ENCODE measurements at places on chromosomes 16 and 17.

DNA sequence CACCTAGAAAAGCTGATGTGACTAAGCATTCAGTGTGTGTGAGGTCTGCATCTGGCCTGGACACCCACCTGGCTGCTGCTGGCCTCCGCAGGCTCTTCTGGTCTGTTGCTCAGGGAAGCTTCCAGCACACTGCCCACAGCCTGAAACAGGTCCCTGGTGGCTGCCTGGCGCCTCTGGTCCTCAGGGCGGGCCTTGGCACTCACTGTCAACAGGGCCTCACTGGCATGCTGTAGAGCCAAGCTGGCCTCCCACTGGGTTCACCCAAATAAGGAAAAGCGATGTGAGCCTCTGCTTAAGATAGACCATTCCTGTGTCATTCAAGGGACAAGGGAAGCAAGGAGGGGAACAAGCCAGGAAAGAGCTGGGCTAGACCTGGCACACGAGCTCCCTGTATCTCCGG lies 70.6 kb upstream of the BCO1 start:
- DNase-seq = no peak

DNA sequence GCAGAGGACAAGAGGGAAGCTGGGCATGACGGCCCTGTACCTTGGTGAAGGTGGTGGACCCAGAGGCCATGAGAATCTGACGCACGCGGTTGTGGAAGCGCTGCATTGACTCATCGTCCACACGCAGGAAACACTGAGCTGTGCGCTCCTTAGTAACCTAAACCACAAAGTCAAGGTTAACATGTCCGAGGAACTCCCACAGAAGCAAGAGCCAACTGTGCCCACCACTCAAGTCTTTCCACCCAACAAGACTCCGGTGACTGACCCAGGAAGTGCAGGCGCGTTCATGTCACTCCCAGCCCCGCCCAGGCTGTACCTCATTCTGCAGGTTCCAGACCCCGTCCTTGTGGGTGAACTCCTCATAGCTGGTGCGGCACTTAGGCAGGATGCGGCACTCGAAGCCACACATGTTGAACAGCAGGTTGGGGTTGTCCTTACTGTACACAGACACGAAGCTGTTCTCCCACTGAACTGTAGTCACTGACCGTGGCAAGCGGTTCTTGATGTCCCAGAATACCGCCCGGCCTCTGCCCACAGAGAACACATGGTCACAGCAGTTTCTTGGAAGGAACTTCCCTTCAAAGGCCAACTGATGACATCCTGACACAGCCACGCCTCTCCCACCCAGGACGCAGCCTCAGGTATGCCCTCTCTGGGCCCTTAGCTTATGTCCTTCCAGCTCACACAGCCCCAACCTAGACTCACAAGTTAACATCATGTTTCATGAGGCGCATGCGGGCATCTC lies 11.5 kb downstream of the PRPF8 start:
- no peak for DNase-seq

- DNase-seq = no peak
These were observed 11.2 kb upstream of the RFWD3 start for GRCh38 chr16:74677868-74678267.

GRCh38 chr16:50210266-50211038 lies 55.9 kb upstream of the ADCY7 start:
- peak; percentile 19 for DNase-seq

- no peak for DNase-seq
These were observed 56.9 kb upstream of the BRD7 start for GRCh38 chr16:50425648-50426047.

DNA sequence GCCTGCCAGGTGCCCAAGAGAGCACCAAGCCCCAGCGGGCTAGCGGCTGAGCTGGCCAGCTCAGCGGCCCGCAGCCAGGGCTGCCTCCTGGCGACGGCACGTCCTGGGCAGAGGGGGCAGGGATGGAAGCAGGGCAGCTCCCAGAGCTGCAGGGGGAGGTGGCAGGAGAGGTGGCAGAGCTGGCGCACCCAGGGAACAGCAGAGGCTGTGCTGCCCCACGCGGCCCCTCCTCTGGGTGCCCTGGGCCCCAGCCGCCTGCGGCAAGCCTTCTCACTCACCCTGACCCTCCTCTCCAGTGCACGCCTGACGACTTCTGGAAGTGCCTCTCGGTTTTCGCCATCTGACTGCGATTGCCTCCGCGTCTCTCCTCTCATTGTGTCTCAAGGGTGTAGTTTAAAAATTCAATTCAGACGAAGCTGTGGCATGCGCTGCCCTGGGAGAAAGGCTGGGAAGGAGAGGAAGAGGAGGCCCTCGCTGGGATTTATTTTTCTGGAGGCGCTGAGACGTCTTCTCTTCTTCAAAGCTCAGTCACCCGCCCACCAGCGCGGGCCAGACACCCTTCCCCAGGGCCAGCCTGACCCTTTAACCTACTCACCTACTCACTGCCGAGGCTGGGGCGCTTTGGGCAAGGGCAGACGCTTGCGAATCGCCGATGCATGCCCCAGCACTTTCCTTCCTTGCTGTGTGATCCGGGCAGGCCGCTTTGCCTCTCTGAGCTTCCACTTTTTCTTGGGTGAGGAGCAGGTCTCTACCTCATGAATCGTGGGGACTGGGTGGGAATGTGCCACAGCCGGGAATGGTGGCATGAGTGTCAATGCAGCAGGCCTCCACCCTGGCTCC lies 24.9 kb downstream of the GSE1 start:
- no peak for DNase-seq

- no peak for DNase-seq
These were observed 2.5 kb upstream of the CAMKK1 start for GRCh38 chr17:3895354-3895753.

GRCh38 chr16:57256601-57257395 lies 11.7 kb downstream of the ARL2BP start:
- DNase-seq = no peak

DNA sequence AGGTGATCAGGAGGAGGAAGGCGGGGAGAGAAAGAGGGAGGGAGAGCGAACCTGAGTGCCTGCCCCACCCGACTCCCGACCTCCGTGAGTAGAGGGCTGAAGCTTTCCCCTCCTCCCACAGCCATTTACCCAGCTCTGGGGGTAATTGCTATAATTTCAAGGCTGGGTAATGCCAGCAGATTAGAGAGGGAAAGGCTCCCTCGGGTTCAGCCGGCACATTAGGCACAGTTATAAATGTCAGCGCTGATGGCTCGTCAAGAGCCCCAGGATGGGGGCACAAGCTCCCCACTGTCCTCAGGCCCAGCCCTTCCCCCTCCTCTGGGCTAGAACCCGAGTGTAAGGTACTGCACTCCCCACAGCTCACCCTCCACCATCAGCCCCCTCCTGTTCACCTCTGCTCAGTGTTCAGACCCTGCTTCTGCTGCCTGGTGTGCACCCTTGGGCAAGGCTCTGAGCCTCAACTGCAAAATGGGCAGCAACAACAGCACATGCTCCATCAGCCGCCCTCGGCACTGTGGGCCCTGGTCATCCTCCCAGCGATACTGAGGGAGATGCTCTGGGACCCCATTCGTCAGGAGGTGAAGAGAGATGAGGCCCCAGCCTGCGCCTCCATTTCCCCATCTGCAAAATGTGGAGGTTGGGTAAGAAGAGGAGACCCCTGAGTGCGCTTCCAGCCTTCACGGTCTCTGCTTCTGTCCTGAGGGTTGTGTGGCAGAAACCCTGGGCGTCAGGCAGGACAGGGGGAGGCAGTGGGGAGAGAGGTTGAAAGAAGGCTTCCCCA lies 77.2 kb downstream of the NT5M start:
- no peak for DNase-seq

DNA sequence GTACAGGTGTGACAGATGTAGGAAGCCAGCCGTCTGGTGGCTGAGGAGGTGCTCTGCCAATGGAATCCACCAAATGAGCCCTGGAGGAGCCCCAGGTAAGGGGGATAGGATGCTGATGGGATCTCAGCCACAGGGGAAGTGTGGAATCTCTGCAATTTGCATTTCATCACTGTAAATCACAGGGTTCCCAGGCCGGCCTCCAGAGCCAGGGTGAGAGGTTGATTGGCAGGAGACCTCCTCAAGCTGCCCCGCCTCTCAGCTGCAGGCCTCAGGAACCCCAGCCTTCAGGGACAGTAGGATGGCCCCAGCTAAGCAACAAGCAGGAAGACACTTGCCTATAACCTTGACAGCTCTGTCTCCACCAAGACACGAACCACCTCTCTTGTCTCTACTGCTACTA lies 39.4 kb downstream of the RTN4RL1 start:
- DNase-seq = no peak

DNA sequence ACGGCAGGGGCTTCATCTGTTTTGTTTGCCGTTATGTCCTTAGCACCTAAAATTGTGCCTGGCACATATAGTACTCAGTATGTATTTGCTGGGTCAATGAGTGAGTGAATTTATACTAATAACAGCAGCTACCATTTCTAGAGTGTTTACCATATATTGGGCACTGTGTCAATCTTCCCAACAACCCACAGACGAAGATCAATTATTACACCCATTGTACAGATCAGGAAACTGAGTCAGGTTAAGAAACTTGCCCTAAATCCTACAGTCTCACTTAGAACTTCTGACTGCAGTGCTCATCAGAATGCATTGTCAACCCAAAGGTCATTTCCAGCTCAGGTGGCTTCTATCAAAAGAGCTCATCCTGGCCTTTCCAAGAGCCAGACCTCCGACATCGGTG lies 44.5 kb upstream of the MEOX1 start:
- no peak for DNase-seq

DNA sequence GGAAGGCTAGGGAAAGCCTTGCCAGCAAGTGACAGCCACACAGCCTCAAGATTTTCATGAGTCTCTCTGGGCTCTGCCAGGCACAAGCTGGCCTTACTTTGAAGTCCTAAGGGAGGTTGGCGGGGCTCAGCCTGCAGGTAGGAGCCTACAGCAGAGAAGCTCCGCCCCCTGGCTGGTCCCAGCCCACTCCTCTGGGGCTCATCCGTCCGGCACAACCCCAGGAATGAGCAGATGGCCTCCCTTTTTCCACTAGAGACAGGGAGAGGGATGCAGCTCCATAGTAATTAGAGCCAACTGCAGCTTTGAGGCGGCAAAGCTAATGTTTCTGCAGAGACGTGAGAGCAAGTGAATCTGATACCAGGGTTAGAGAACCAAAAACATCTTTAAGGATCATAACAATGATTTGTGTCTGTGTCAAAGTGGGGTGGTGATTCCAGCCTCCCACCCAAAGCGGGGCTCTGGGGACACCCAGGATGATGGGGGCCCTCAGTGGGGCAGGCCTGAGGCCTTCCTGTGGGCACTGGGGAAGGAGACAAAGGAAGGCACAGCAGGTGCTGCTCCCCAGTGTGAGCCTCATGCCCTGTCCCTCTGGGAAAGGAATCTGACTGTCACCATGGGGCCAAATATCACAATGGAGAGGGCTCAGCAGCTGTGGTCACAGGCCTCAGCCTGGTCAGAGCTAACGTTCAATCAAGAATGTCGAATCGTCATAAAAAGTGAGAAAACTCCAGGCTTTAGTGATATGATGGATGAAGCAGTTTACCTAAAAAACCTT lies 61.5 kb downstream of the RBFOX3 start:
- DNase-seq = no peak

DNA sequence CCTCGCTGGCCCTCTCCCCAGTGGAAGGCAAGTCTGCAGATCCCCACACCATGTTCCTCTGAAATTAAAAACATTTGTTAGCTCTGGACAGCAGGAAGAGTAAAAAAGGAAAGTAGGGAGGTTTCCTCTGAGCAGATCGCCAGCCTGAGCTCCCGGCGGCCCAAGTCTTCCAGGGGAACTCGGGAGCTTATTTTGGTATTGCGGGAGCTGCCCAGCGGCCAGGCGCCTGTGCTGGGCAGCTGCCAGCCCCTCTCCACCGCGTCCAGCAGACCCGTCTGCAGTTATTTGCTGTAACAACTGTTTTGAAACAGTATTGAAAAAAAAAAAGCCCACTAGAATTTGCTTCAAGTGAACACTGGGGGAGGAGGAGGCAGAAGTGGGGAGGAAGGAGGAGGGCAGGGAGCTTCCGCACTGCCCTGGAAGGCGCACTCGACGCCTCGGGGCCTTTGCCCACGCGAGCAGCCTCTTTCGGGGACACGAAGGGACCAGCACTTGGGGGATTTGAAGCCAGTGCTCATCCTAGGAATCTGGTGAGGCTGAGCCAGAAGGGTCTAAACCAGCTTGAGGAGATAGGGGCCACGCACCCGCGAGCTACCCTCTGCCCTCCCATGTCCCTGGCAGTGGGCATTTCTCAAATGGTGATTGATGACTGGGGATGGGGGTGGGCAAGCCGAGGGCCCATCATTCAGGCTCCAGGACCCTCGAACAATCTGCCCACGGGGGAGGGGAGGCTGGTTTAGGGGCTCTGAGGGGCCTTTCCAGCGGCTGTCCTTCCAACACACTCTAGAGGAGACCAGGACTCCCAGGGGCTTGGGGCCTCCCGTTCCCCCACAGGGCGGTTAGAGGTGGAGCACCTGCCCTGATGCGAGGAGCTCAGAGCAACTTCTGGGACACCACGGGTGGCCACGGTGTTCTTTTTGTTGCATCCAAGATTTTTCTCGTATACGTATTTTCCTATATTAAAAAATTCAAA lies 3.0 kb upstream of the BAHCC1 start:
- DNase-seq = no peak

DNA sequence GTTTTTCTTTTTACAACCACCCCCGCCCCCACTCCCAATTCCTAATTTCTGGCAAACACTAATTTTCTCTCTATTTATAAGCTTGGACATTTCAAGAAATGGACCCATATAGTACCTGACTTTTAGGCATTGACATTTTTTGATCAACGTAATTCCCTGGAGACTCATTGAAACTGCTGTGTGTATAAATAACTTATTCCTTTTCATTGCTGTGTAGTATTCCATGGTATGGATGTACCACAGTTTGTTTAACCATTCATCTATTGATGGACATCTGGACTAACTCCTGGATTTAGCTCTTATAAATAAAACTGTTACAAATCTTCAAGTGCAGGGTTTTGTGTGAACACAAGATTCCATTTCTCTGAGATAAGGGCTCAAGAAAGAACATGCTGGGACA lies 47.1 kb upstream of the RBFOX1 start:
- no peak for DNase-seq

GRCh38 chr16:68259007-68259825 lies 5.1 kb upstream of the SLC7A6 start:
- DNase-seq = no peak

DNA sequence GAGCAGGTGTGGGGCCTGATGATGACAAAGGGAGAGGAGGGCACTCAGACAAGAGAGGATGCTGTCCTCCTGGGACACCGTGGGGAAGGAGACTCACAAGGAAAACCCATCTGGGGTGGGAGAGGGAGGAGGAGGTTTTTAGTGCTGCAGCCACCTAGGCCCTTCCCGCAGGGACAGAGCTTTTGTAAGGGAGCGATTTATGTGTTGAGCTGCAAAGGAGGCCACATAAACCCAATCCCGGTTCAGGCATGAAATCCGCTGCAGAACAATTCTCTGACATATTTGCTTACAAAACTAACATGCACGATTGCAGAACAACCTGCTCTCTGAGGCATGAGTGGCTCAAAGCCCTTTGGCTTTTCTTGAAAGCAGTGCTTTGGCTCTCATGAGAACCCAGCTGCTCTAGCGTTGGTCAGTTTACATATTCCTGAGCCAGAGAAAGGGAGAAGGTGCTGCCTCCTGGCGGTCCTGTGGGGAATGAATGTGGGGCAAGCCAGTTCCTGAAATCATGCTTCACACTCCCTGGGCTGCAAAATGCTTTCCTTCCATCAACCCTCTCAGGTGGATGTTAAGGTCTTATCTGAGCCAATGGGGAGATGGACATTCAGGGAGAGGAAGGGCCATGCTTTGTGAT lies 122.4 kb upstream of the NLRP1 start:
- peak; percentile 60 for DNase-seq

- DNase-seq = no peak
These were observed 24.2 kb downstream of the ZNF652 start for GRCh38 chr17:49337884-49338283.

- no peak for DNase-seq
These were observed 6.6 kb upstream of the TMEM204 start for GRCh38 chr16:1526608-1527555.

- no peak for DNase-seq
These were observed 1.6 kb upstream of the CD300A start for GRCh38 chr17:74464730-74465377.

All from progenitor cell of endocrine pancreas (in vitro differentiated cells).